ENCODE measurements at places on chromosomes 2 and 18. TPM values are rescaled to one million over a fixed set of nuclear protein-coding genes. Genes with fewer than 3 reads are reported as not detected.

Gene SIGLEC15
- total RNA-seq, result 0.32 TPM

Gene SRD5A2
- total RNA-seq, result not detected

Gene FBXO36
- total RNA-seq, result 1.8 TPM

DNA sequence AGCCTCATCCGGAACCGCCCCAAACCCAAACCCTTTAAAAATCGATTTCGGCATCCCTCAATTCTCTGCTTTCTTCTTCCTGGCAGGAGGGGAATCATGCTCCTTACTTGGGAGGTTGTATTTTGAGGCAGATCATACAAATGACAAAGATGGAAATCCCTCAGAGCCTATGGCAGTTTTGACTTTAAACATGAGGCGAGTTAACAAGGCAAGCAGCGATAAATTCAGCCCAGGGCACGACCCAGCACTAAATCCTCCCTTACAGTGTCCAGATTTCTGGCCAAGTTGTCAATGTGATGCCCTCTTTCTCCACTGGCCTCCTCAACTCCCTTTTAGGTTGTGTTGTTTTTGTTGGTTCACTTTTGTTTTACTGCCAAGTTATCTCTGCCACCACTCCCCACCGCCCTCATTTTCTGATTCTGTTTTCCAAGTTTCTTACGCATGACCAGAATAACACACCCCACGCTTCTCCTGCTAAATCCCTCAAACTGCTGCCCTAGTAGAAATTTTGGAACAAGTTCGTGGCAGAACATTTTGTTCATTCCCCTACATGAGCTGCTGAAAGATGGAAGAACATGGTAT, 68.3 kb downstream of the CTAGE1 start:
- no peak for DNase-seq

- DNase-seq, result no peak
Measured at GRCh38 chr2:197286805-197287595, 23.6 kb downstream of the ANKRD44 start.

GRCh38 chr18:39489431-39489830, 1923.8 kb upstream of the CELF4 start:
- DNase-seq, result no peak
